ENCODE measurements at places on chromosomes 5 and 9. TPM values are rescaled to one million over a fixed set of nuclear protein-coding genes. Genes with fewer than 3 reads are reported as not detected.

DNAJC18 gene
- total RNA-seq = 11.8 TPM

ZNF483 gene
- total RNA-seq = 3.1 TPM

TAF11L5 gene
- not detected for total RNA-seq

MEIKIN gene
- not detected for total RNA-seq

PPP2R2B gene
- 5.0 TPM for total RNA-seq

PCDHA6 gene
- 5.4 TPM for total RNA-seq

LCN15 gene
- total RNA-seq = not detected

BAG1 gene
- total RNA-seq = 85.7 TPM

SPATA31E1 gene
- not detected for total RNA-seq

DEPDC1B gene
- 35.3 TPM for total RNA-seq

ADGRV1 gene
- 10.6 TPM for total RNA-seq

FOXD4L3 gene
- not detected for total RNA-seq

Data from Daoy (cell line).